ENCODE measurements at places on chromosomes 11 and 22.

GRCh38 chr11:121467471-121467870, 14.7 kb upstream of the SORL1-AS1 start:
- no peak for DNase-seq

DNA sequence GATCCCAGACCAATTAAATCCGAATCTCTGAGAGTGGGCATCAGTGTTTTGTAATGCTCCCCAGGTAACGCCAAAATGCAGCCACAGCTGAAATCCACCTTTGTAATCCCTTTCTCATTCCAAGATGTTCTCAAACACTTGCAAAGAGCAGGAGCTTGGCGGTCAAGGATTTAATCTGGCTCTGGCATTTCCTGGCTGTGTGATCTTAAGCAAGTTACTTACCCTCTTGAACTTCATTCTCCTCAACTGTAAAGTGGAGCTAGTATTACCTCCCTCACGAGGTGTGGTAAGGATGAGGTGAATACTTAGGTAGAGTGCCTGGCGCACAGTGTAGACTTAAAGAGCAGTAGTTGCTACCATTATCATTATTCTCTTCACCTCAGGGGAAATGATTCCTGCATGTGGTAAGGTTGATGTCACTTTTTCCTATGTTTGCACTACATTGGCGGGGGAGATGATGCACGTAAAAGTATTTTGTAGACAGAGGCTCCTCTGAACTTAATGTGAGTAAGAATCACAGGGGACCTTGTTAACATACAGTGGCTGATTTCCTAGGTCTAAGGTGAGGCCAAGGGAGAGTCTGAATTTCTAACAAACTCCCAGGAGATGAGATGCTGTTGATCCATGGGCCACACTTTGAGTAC, 210.4 kb upstream of the PITPNB start:
- no peak for DNase-seq

DNA sequence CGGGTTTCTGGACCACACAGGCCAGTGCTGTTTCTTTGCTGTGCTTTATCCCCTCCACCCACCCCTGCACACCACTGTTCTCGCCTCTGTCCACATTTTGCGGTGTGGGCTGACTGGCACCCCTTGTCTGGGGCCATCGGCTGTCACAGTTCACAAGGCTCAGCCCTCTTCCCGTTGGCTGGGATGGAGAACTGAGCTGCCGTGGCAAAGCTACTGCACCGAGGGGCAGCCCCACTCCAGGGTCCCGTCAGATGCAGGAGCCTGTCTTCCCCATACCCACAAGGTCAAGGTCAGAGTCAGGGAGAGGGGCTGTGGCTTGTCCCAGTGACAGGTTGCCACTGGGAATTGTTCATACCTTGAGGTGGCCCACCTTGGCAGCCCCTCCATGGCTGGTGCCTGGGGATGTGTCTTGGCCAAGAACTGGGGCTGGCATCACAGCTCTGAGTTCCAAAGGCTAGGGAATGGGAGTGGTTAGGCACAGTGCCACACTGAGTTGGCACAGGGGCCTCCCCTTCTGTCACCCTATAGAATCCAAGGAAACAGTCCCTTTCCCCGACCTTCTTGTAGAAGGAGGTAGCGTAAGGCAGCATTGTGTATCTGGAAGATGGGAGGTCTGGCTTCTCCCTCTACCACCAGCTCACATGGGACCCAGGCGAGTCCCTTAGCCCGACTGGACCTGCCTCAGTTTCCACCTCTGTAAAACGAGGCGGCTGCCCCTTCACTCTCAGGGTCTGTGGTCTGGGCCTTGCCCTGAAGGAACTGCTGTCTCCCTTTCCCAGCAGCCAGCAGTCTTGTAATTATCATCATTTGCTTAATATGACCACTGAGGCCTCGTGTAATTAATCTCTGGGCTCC, 3.4 kb downstream of the GRK2 start:
- no peak for DNase-seq

DNA sequence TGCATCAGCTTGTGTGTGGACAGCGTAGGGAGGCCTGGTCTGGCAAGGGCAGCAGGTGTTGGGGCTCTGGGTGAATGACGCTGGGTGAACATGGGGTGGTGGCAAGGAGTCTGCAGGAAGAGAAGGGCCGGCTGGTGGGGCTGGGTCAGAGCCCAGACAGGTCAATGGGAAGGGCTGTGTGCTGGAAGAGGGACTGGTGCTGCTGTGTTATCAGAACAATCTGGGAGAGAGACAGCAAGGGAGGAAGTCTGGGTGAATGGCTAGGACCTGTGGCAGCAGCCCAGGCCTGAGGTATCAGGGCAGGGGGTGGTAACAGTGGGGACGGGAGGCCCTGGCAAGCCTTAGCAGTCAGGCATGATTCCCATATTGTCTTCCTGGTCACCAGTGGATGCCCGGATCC, 206.7 kb downstream of the SNX19 start:
- no peak for DNase-seq

GRCh38 chr22:35838855-35839576, 121.3 kb downstream of the APOL5 start:
- DNase-seq: peak; percentile 77

GRCh38 chr11:10663990-10664389, 29.6 kb downstream of the IRAG1 start:
- no peak for DNase-seq

GRCh38 chr11:120773501-120774031, 250.3 kb upstream of the TBCEL start:
- peak; percentile 14 for DNase-seq

DNA sequence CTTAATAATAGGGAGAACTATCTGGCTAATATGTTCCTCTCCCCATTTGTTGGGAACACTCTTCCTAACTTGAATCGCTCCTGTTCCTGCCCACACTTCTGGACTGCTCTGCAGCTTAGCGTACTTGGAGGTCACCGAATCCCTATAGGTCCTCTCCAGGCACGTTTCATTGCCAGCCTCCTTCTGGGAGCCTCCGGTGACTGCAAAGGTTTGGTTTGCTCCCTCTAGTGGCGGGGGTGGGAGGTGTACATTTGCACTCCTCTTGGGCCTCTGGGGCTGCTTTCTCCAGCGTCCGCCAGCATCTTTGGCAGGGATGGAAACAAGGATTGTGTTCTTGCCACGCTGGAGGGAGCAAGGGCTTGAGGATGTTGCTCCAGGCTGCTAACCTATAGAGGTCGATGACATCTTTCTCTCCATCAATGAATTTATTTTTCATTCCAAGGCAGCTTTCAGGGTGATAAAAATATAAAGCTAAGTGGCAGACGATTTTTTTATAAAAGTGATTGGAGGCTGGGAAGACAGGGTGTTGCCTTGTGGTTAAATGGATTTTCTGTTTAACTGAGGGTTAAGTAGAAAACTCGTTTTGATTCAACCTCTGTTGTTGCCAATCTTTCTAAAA, 48.7 kb downstream of the TSPAN18 start:
- DNase-seq: no peak

DNA sequence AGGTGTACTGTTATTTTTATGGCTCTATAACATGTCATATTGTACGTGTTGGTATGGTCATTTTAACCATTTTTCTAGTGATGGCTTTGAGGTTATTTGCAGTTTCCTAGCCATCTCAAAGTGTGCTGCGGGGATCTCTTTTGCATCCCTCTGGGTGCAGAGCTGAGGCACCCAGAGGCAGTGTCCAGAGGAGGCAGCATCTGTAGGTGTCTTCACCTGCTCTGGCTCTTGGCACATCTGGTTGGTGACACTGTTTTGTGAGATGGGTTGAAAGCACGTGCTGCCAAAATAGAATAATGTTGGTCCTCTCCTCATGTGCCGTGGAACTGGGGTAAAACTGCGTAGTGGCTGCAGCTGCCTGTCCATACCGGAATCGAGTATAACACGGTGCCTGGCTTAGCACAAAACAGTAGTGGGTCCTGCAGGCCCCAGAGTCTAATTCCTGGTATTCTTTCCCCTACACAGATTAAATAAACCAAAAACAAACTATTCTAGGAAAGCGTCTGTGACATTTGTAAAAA, 12.9 kb downstream of the NEAT1 start:
- DNase-seq: no peak

DNA sequence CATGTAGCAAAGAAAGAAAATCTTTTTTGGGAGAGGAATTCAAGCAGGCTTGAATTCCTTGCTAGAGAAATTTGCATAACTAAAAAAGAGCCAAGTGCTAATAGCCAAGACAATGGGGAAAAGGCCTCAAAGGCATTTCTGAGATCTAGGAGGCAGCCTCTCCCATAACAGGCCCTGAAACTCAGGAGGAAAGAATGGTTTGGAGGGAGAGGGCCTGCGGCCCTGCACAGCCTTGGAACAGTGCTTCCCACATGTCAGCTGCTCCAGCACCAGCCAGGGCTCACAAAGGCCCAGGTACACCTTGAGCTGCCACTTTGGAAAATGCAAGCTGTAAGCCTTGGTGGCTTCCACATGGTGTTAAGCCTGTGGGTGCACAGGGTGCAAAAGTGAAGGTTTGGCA, 55.5 kb upstream of the TSPAN18 start:
- DNase-seq: no peak

GRCh38 chr11:34641456-34641855, 20.6 kb downstream of the EHF start:
- DNase-seq: no peak

- DNase-seq: peak; percentile 72
Measured at GRCh38 chr11:14980854-14981253, 8.7 kb upstream of the CALCA start.

DNA sequence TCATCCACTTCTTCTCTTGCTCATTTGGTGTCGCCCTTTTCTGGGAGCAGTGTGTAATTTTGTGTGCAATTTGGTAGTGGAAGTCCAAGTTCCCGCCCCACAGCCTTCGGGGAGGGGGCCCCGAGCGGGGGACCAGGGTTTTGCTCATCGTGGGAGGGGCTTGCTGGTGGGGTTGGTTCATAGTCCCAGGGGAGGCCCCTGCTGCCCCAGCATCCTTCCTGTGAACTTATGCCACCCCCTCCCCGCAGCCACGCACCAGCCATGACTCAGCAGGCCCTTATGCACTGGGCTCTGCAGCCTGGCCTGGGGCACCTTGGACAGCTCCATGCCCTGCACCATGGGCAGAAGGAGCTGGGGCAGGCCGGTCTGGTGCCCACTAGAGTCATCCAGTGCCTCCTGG, 1183.6 kb downstream of the BRD1 start:
- DNase-seq: no peak

- no peak for DNase-seq
Measured at GRCh38 chr11:94025690-94026394, 4.7 kb downstream of the HEPHL1 start.

DNA sequence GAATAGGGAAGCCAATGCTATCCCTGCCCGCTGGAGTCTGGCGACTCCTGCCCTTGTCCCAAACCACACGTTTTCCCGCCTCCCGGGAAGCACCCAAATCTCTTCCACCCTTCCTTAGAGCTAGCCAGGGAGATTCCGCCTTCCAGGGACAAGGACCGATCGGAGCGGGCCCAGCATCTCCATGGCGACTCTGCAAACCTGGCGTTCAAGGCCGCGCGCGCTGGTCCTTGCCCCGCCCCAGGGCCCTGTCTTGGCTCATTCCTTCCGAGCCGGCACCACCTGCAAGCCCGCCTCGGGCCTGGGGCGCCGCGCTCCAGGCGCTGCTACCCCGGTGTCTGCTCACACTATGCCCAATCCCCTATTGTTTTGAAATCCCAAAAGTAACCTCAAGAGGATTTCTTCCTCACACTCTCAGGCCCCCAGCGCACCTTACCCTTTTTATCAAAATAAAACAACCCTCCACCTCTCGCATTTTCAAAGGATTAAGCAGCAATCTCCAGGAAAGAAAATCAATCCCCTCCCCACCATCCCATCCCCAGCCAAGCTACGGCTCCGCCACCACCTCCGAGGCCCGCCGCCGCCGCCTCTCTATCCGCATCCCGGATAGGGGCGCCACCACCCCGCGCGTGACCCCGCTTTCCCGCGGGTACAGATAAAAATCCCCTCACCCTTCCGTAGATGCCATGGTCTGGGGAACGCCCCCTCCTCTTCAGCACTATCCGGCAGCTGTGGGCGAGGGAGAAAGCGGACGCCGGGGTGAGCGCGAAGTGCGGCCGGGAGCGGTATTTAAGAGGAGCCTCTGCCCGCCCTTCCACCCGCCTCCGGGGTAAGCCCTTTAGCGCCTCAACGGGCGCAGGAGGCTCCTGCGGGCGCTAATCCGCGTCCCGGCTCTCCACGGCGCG, 825 bp downstream of the SLC1A2 start:
- DNase-seq: no peak

- no peak for DNase-seq
Measured at GRCh38 chr22:24938741-24939341, 7.7 kb downstream of the LHFPL7 start.

DNA sequence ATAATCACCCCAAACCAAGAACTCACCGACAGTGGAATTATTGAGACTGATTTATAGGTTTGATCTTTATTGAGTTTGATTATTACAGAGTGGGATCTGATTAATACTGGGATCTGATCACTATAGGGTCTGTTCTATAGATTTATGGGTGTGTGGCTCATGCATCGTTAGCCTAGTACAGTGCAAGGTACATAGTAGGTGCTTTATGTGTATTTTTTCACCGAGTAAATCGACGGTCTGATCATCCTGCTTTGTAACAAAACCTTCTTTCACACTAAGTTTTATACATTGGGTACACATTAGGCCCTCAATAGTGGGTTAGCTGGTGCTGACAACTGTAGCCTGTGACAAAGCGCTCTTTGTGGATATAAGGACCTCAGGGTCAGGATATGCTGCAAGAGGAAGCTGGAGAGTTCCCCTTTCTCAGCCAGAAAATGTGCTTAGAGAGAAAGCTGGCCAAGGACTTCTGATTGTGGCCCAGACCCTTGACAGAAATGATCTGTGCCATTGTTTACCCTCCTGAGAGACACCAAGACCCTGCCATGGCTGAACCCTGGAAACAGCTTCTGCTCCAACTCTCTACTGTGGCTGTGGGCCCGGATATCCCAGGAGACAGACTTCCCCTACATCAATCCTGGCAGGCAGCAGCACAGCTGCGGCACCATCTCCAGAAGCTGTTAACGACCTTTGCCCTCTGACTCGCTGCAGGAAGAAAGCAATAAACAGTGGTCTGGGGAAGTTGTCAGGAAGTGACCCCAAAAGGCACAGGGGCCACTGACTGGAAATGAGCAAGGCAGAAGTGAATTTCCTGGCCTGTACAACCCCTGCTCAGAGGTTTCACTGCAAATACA, 16.1 kb upstream of the TPP1 start:
- no peak for DNase-seq

DNA sequence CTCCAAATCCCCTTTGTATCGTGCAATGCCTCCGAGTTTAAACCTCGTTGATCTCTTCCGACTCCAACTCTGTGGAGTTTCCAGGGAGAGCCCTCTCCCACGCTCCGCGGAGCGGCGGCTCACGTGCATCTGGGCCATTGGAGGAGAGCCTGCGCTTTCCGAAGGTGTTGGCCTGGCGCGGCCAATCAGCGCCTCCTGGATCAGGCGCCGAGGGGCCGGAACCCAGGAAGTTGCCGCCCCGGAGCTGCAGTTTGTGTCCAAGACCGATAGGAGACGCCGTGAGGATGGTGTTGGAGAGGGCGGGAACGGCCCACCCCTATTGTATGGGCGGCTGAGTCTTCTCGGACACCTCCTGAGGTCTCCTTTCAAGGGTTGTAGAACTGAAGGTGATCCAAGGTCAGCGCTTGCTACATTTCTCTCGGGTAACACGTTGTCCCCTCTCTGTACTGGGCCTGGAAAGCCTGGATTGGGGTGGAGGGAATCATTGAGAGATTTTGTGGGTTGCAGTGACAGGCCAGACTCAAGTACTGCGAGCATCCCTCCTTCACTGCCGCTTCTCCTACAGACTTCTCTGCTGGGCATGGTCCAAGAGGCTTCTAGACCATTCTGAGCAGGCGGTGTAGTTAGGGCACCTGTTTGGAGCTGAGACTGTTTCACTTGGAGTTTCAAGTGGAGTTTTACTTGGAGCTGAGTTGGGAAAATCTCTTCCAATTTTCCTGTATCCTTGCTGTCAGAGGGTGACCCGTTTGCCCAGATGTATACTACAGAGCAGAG, 1.7 kb downstream of the ADAMTS15 start:
- peak; percentile 48 for DNase-seq
